ENCODE measurements at places on chromosomes 1 and 21. TPM values are rescaled to one million over a fixed set of nuclear protein-coding genes. Genes with fewer than 3 reads are reported as not detected.

DNA sequence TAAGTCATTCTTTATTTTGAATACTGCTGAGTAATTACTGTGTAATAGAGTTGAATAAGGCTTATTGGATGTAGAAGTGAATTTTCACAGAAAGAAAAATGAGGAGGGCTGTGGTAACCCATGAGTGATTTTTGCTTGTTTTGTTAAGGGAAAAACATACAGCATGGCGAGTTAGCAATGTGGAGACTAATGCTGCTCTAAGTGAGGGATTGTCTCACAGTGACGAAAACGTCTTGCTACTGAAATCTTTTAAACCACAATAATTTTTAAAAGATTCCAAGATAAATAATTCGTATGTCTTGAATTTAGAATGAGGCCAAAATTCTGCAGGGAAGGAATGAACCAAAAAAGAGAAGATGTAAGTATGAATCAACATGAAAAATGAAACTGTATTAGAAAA lies 16.2 kb upstream of the PLA2G4A start:
- DNase-seq, result no peak

GRCh38 chr1:193456811-193457280 lies 270.4 kb upstream of the B3GALT2 start:
- no peak for DNase-seq

GRCh38 chr1:32889731-32890278 lies 3.5 kb downstream of the HPCA start:
- no peak for DNase-seq

- no peak for DNase-seq
Observed at GRCh38 chr1:231040019-231040799, at the start of gene FAM89A. TSS of gene FAM89A (minus strand) at chr1:231040254. CDS start at chr1:231040211, 43 bp downstream.

DNA sequence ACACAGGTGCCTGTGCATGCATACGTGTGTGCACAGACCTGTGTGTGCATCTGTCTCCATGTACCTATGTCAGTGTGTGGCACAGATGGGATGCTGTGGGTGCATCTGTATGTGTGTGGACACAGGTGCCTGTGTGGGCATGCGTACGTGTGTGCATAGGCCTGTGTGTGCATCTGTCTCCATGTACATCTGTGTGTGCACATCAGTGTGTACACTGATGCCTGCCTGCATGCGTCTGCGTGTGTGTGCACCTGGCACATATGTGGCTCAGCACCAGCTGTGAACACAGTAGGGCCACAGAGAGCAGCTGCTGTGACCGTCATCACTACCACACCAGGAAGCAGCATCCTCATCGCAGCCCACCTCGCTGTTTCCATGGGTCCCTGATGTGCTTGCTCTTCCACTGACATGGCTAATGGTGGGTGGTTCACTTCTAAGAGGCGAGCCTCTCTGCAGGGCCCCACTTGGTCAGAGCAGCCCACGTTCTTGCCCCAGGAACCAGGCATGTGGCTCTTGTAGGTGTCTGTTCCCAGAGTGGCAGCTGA lies 9.6 kb upstream of the SPATC1L start:
- DNase-seq, result no peak

DNA sequence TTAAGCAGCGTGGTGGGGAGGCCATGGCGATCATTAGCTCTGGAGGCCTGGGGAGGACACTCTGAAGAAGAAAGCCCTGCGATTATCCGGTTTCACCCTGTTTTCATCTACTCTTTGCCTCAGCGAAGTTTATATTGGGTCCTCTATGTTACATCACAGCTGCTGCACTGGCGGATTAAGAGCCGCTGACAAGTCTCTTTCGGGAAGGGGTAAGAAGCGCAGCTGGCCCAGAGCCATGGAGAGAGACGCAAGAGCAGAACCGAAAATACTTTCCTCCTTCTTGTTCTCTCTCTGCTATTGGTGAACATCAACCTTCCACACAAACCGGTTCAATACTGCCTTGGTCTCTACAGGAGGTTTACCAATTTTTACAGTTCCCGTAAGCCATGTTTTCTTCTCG lies 291.5 kb downstream of the FAM72C start:
- no peak for DNase-seq

- no peak for DNase-seq
Observed at GRCh38 chr1:46409063-46409372, 14.9 kb downstream of the FAAH start.

DNA sequence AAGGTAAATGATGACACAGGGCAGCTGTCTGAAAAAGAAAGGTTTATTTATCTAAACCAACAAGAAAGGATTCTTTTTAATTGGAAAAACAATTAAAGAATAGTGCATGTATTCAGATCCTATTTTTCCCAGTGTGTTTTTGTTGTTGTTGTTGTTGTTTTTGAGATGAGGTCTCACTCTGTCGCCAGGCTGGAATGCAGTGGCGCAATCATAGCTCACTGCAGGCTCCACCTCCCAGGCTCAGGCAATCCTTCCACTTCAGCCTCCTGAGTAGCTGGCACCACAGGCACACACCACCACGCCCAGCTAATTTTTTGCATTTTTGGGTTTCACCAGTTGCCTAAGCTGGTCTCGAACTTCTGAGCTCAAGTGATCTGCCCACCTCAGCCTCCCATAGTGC lies 22.1 kb downstream of the NEK2 start:
- no peak for DNase-seq

GRCh38 chr21:32597205-32597604 lies 11.9 kb upstream of the TCP10L start:
- DNase-seq, result no peak

DNA sequence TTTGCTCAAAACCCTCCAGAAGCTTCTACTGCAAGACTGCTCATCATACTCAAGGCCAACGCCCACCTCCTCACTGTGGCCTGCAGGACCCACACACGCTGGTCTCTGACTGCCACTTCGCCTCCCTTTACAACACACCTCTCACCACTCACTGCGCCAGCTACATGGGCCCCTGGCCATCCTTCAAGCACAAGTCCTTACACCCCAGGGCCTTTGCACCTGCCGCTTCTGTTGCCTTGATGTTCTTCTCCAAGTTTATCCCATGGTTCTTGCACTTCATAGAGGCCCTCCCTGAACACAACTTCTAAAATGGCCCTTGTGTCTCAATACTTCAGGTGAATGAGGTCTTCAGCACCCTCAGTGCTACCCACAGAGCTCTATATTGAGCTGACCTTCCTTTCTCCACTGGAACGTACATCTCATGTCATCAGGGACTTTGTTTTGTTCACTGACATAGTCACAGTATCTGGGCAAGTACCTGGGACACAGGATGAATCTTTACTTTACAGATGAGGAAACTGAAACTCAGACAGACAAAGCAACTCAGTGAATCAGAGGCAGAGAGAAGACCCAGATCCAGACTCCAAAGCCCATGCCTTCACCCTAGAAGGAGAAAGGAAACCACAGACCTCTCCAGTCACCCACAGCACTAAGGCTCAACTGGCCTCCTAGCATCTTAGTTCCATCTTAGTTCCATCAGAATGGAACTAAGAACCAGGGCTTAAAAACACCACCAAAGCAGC lies 34.7 kb upstream of the CLSTN1 start:
- no peak for DNase-seq

DNA sequence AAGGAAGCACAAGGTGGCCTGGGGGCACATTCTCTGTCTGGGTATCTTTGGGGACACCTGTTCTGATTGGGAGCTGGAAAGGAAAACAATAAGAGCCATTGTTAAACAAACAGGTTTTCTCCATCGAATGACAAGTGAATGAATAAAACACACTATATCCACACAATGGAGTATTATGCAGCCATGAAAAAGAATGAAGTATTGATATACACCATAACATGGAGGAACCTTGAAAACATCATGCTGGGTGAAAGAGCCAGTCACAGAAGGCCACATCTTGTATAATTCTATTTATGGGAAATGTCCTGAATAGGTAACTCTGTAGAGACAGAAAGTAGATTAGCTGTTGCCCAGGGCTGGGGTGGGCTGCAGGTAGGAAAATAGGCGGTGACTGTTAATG lies 11.1 kb downstream of the PROK1 start:
- no peak for DNase-seq

DNA sequence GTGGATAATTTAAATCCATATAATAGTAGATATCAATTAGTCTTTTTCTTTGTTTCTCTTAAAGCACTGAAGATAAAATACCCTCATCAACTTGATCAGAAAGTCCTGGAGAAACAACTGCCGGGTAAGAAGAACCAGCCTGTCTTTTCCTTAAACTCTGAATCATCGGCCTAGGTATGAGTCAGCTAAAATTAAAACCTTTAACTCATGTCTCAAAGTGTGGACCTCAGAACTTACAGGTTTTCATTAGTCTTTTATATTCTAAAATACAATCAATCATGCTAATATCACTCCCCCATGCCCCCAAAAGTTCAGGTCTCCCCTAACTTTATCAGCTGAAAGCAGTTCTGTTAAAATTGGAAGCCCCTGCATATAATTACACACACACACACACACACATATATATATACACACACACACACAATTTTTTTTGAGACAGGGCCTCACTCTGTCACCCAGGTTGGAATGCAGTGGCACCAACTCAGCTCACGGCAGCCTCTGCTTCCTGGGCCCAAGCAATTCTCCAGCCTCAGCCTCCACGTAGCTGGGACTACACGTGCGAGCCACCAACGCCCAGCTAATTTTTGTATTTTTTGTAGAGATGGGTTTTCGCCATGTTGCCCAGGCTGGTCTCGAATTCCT lies 61.3 kb downstream of the B3GALNT2 start:
- no peak for DNase-seq

DNA sequence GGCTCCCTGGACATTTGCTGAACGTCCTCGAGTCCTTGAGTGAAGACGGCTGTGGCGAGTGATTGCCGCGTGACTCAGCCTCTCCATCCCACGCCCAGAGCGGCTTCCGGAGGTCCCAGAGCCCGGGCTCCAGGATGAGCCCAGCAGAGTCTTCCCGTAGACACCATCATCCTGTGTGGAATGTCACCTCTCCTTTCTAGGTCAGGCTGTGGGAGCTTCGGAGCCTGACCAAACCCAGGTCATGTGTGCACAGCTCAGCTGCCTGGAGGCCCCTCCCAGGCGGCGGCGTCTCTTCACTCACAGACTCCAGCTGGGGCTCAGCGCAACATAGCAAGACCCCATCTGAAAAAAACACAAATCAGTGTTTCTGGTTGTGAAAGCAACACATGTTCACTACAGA lies 38.2 kb downstream of the PRKCZ start:
- no peak for DNase-seq

- DNase-seq, result no peak
Observed at GRCh38 chr21:46498335-46499050, 39.8 kb downstream of the DIP2A start.

DNA sequence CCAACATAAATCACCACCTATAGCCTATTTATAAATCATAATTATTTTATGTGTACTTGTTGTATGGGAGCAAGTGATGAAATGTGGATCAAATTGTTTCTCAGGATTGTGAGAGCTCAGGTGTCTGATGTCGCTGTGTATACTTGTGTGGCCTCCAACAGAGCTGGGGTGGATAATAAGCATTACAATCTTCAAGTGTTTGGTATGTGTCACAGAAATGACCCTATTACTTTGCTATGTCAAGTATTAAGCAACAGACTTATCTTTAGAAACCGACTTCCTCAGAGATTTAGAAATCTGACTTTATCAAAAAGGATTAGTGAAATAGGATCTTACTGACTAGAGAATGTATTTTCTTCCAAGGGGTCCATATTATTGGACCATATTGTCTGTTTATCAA lies 280.9 kb downstream of the TPR start:
- no peak for DNase-seq

DNA sequence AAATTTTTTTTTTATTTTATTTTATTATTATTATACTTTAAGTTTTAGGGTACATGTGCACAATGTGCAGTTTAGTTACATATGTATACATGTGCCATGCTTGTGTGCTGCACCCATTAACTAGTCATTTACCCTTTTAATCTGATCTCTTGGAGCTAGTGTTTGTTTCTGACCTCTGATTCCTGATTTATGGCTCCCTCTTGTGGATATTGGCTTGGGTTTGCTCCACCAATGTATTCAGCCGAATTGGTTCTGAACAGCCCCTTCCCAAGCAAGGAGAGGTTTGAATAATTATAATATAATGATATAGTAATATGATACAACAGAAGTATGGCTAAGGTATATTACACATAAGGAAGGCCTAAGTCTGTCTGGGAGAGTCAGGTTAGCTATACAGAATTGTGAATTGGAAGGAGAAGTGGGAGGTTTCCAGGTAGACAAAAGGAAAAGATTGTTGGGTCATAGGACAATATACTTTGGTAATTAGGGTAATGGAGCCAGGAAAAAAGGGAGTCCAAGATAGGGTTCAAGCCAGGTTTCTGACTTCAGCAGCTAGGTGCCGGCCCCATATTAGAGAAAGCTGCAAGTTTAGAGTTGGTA lies 53.1 kb upstream of the HMCN1 start:
- no peak for DNase-seq

DNA sequence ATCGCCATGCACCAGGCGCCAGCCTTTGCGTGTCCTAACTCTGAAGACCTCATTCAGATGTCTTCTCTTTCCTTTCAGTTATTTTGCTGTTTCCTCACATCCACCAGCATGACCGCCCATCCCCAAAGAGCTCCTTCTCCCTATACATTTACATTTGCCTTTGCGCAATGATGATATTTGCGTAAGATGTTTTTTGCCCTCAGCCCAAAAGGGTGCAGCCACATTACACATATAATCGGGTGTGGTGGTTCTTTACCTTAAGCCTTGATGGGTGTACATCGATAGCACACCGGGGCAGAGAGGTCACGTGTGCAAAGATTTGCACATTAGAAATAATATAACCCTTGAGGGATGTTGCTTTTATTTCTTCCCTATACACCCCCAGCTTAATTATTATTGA lies 192.8 kb downstream of the HUNK start:
- DNase-seq, result no peak

Gene PARS2
- total RNA-seq, result 3.1 TPM

Gene ILDR2
- total RNA-seq, result not detected

Gene TCHH
- 0.49 TPM for total RNA-seq

Gene TBX15
- 6.8 TPM for total RNA-seq

Gene NUP133
- 45.6 TPM for total RNA-seq

Gene LRRC40
- total RNA-seq, result 12.4 TPM

Gene MXRA8
- 326 TPM for total RNA-seq

Gene GLUL
- total RNA-seq, result 705 TPM

Gene S100A14
- total RNA-seq, result 4.9 TPM

Gene OR2T12
- total RNA-seq, result not detected

Gene HIVEP3
- total RNA-seq, result 2.3 TPM

Gene S100A1
- total RNA-seq, result not detected

Gene SMIM1
- 4.6 TPM for total RNA-seq

Data from thoracic aorta (tissue), 2 donors.